Transverse colon (tissue), 4 donors: ENCODE measurements at places on chromosomes 16 and 17. TPM values are rescaled to one million over a fixed set of nuclear protein-coding genes. Genes with fewer than 3 reads are reported as not detected.

DNA sequence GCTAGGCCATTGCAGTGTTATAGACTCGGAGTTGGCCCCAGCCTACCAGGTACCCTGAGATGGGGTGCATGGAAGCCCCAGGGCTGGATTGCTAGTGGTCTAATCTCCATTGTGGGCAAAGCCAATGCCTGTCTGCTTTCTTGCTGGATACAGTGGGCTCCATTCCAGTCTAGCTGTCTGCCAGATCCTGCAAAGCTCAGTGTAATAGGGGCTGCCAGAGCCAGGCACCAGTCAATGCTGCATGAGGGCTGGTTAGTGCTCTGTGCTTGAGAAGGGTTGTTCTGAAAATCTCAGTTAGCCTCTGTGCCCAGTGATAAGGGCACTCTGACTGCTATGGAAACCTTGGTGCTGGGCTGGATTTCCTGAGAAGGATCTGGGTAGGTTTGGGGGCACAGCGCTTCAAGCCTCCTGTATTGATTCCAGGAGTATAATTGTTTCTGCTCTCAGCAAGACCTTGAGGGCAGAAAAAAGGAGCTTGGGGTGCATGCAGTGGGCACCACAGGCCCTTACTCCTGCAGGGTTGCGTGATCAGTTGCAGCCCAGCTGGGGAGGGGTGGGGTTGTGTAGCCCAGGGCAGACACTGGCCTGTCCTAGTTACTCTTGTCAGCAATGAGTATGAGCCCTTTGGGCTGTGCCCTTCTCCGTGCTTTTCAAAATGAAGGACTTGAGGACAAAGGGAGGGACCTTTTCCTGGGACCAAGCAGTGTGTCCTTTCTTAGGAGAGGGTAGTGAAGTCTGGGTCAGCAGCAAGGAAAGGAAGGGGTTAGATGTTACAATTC, 19.0 kb downstream of the SMPD3 start:
- DNase-seq: no peak

The RUNDC3A gene
- 0.48 TPM for total RNA-seq

GRCh38 chr17:74713171-74713755, 540 bp upstream of the CD300LF start:
- DNase-seq: no peak

The GDPD3 gene
- total RNA-seq: 33.3 TPM

DNA sequence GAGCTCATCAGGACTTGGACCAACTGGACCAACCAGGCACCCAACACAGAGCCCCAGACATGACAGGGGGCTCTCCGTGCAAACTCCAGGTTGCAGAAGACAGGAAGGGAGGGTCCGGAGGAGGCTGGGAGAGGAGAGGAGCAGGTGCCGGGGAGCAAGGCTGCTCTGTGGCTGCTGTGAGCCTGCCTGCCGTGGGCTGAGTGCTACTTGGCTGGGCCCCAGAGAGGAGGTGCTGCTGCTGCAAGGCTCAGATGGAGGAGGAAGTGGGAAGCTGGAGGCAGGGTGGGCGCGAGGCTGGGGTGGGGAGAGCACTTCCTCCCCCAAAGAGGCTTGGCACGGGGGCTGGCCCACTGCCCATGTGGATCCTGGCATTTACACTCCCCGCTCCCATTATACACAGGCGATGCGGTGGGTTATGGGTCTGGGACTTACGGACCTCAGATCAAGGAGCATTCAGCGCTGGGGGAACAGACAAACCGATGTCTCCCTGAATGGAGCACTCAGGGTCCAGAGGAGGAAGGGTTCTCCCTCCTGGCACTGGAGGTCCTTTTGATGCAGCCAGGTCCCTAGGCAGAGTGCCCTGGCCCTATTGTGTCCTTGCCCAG, 15.9 kb downstream of the EPOP start:
- no peak for DNase-seq
